ENCODE measurements at places on chromosomes 16 and 17. TPM values are rescaled to one million over a fixed set of nuclear protein-coding genes. Genes with fewer than 3 reads are reported as not detected.

DNA sequence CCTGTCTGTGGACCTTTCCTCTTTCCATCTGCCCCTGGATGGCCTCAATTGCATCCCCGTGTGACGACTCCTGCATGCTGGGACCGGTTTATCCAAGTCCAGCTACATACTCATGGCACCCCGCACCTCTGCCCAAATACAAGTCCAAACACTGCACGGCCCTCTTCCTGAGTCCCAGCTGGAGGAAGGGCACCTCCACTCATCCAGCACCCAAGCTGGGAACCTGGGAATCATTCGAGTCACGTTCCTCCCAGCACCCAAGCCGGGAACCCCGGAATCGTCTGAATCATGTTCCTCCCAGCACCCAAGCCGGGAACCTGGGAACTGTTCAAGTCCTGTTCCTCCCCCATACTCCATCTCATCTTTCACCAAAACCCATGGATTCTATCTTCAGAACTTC lies 10.2 kb downstream of the TRARG1 start:
- DNase-seq = no peak

DNA sequence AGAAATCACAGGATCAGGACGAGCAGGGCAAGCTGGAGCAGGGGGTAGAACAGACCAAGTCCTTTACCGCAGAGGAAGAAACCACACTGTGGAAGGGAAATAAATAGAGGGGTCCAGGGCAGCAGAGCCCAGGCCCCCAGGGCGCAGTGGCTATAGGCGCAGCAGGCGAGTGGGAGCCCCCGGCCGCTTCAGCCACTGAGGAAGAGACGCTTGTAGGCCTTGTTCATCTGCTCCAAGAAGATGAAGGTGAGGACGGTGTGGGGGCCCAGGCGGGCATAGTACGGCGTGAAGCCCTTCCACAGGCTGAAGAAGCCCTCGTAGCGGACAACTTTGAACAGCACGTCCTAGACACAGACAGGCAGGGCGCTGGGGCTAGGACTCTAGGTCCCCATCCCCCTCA lies 2.3 kb downstream of the SLC25A11 start:
- no peak for DNase-seq

DNA sequence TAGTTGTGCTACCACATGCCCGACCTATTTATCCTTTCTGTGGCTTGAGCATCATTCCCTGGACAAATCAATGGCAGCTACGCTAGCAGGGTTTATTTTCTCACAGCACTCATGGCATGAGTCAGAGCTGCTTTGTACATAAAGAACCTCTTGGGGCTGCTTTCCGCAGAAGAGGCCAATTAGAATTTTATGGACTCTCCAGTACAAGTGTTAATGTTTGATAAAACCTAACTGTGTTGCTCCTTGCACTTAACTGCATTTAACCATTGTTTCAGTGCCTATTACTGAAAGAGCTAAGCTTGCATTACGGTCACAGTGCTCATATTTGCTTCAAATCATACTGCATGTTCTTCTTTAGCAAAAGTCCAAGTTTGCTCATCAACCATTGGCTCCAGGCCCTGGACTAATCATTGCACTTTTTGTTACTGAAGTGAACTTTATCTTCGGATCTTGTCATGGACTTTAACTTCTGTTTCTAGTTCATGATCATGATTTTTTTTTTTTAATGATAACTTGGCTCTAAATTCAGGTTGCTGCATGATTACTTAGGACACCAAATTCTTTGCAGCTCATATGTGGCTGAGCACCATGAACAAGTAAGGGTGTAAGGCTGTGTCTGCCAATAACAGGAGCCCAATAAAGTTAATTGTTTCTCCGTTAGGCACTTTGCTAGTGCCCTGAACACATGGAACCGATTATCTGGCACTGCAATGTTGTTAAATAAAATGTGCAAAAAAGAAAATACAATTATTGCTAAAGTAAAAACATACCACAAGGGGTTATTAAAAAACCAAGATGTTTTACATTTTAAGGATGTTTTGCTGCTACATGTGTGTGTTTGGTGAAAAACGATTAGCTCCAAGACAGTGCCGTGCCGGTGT lies 492.2 kb downstream of the KCNJ2 start:
- DNase-seq = peak; percentile 58

GRCh38 chr16:11165349-11165748 lies 90.7 kb downstream of the SOCS1 start:
- no peak for DNase-seq

GRCh38 chr17:71846561-71847110 lies 274.2 kb upstream of the SOX9 start:
- no peak for DNase-seq

Gene SPATA2L
- 10.9 TPM for total RNA-seq

DNA sequence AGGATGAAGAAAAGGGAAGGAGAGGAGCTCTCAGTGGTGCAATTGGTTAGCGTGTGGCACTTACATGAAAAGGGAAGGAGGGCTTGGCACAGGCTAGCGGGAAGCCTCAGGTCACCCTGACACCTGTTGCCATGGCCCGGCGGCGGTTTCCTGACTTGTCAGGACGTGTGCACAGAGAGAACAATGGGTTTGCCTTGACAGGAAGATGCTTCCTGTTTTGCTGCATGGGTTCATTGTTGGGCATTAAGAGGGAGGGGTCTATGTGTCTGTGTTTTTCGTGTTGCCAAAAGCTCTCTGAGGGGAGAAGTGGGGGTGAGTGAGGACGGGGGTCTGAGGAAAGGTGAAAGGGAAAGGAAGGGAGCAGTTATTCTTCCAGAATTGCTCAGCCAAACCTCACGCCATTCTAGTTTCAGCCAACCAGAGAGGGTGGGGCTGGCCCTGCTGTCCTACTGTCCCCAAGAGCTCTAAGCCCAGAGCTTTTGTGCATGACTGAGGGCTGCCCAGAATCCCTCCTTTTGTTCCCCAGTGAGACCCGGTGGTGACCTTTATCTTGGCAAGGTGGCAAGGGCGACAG lies 17.1 kb upstream of the CCR7 start:
- peak; percentile 38 for DNase-seq

Gene NATD1
- total RNA-seq = 7.9 TPM

Gene TEKT1
- not detected for total RNA-seq

Gene BCO1
- total RNA-seq = 0.10 TPM

GRCh38 chr17:12463102-12463501 lies 202.6 kb upstream of the MYOCD start:
- peak; percentile 6 for DNase-seq

Gene KRTAP1-5
- total RNA-seq = not detected

Gene KRT222
- not detected for total RNA-seq

DNA sequence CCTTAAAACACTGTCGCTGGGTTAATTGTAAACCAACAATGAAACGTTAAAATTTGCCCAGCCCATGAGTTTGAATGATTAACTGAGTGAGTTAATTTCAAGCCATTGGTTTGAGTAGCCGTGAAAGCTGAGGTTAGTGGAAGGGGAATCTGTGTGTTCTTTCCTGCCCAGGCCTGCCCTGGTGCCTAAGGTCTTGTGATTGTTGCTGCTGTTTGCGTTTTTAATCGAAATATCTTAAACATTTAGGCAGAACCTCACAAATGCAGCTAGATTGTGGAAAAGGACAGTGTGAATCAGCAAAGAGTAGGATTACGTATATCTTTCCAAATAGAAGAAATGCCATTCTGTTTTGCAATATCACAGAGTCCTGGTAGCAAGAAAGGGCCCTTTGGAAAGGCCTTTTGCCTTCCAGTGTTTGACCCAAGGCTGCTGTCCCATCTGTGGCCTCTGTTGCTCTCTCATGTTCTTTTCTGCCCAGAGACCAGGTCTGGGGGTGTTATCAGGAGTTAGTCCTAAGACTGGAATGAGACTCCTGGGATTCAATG lies 113.8 kb downstream of the MSI2 start:
- no peak for DNase-seq

Gene OVCA2
- 25.6 TPM for total RNA-seq

DNA sequence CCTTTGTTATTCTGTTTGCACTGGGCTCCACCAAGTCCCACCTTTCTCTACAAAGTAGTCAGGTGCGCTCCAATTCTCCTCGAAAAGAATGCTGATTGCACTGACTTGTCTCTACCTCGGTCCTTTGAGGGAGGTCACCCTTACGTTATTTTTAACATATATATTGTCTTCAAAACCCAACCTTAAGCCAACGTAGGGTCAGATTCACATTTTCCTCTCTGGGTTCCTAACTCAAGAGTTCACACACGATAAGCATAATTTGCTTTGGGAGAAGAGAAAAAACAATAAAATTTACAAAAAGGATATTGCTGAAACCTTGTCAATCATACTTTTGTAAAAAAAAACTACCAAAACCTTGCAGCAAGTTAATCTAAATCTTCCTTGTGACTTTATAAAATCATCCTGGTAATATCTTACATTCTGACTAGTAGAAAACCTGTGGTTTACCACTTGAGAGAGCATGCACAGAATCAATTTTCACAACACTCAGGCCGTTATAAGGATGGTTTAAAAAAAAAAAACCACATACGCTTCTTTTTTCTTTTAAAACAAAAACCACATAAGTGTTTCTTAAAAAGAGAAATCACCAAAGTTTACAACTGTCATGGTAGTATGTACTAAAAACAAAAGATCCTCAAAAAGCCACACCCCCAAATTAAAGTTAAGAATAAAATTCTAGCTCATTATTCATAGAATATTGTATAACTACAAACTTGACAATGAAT lies 72.2 kb upstream of the TRAP1 start:
- DNase-seq = no peak

Gene KRTAP9-4
- total RNA-seq = not detected

Gene PRSS22
- total RNA-seq = 18.2 TPM

- no peak for DNase-seq
Measured at GRCh38 chr16:29916979-29917378, 9.0 kb downstream of the KCTD13 start.

GRCh38 chr16:54505549-54506213 lies 219.1 kb upstream of the IRX3 start:
- DNase-seq = no peak

DNA sequence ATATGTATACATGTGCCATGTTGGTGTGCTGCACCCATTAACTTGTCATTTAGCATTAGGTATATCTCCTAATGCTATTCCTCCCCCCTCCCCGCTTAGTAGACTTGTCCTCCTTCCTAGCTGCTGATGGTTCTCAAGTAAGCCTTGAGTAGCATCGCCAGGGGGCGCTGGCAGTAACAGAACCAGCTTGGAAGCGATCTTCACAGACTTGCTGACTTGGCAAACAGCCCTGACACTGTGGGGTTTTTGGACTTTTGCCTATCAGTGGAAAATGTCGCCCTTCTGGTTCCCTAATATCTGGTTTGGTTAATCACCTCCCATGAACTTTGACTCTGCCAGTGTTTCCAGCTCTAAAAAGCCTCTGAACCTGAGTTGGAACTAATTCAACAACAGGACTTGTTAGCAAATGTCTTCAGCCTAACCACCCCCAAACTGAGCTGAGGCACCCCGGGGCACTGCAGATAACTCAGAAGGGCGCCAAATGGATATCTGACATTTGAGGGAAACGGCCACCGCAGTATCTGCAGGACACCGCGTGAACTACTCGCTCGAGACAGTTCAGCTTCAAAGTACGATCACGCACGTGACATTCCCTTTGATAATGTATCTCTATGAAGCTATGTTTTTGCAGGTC lies 15.4 kb upstream of the SPATA32 start:
- peak; percentile 96 for DNase-seq

DNA sequence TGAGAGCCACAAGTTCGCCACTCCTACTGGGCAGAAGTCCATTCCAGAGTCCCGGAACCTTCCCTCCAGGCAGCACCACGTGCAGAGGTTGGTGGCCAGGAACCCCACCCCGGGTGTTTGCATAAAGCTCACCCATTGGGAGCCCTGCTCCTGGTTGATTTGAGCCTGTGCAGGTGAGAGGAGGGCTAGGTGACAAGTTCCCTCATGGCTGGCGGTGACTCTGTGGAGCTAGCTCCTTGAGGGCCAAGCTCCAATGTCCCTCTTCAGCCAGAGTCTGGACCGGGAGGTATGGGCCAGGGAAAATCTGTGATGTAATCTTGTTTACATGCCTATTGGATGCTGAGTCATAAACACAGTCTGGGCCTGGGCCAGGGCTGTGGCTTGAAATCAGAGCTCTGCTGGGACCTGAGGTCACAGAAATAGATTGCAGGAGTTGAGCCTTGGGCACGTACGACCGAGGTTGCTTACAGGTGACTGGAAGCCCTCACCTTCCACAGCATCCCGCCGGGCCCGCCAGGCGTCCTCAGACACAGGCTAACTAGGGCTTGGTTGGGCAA lies 118.9 kb downstream of the AATF start:
- DNase-seq = peak; percentile 43

DNA sequence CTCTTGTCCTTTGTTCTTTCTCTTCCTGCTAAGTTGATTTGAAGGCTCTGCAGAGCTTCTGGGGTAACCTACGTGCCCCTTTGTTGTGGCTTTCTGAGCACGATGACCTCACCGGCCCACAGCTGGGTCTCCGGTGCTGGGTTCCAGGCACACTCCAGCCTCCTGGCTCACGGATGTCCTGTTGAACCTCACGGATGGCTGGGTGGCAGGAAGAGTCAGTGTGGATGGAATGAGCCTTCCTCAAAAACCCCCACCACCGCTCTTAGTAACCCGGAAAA lies 116.0 kb downstream of the SOCS1 start:
- DNase-seq = no peak

Gene ADAD2
- total RNA-seq = 0.31 TPM

Gene MT4
- not detected for total RNA-seq

DNA sequence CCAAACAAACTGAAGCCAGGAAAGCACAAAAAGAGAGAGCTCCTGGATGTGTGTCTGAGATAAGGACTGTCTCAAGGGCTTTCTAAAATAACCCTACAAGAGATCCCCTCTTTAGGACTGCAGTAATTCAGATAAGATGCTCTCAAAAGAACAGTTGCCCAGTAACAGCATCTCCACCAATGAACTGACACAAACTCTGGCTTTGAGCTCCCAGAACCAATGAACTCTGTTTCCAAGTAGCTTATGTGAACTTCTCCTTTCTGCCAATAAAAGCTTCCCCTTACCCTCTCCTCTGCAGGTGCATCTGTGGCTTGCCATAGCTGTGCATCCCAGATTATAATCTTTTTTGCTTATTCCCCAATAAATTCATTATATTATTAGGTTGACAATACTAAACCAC lies 421.5 kb downstream of the SLC39A11 start:
- DNase-seq = no peak

- DNase-seq = no peak
Measured at GRCh38 chr16:86367291-86368072, 142.8 kb upstream of the FOXF1 start.

Gene CLEC10A
- 2.8 TPM for total RNA-seq

GRCh38 chr17:37787055-37787757 lies 42.3 kb upstream of the HNF1B start:
- peak; percentile 51 for DNase-seq

Gene GLTPD2
- total RNA-seq = not detected

GRCh38 chr16:72727565-72727964 lies 320.4 kb downstream of the ZFHX3 start:
- DNase-seq = no peak

Data from tongue (tissue), 3 donors.